ENCODE measurements at places on chromosomes 2 and 18. TPM values are rescaled to one million over a fixed set of nuclear protein-coding genes. Genes with fewer than 3 reads are reported as not detected.

GRCh38 chr2:38474021-38474456 lies 97.0 kb upstream of the ATL2 start:
- no peak overlapping the region for H3K27ac ChIP-seq
- H3K36me3 ChIP-seq, result no peaks in the 10 kb centered on the region
- no peaks in the 10 kb centered on the region for H3K27me3 ChIP-seq

GRCh38 chr2:74552914-74553811 lies 579 bp downstream of the LOXL3 start:
- H3K27ac ChIP-seq, result peak overlapping the region; percentile 86
- H3K27me3 ChIP-seq, result no peaks in the 10 kb centered on the region
- H3K36me3 ChIP-seq, result peaks cover 4% of the 10 kb centered on the region
- no peak for DNase-seq
- H3K4me1 ChIP-seq, result peaks cover 28% of the 10 kb centered on the region

GRCh38 chr2:240589850-240590525 lies 3.5 kb downstream of the CAPN10 start:
- no peak for DNase-seq
- no peaks in the 10 kb centered on the region for H3K27me3 ChIP-seq
- H3K4me3 ChIP-seq, result no peak overlapping the region
- peaks cover 37% of the 10 kb centered on the region for H3K4me1 ChIP-seq
- peaks cover 15% of the 10 kb centered on the region for H3K36me3 ChIP-seq

DNA sequence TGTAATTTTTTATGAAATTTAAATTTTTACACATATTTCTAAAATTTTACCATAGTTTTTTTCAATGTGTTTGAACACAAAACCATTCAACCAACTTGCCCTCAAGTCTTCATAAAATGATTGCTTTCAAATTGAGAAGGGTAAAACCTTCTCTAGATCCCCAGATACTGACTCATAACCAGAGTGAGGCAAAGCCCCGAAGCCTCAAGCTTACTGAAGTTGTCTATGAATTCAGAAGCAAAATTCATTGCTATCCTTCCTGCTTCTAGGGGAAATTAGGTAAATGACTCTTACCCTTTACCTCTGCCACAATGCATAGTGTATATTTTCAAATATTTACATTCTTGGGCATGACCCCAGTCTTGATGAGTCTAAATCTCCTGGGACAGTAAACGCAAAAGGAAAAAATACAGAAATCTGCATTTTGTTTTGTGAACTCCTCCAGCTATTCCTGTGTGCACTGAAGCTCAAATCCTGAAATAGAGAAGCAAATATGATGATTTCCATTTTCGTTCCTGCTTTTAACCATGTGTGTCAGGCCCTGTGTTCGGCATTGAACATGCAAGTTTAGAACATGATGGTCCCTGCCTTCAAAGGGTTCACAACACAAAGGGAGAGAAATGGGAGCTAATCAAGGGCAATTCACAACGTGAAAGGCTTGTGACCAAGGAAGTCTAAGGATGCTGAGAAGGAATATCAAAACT lies 246.3 kb downstream of the SUCLG1 start:
- no peaks in the 10 kb centered on the region for H3K36me3 ChIP-seq
- H3K27me3 ChIP-seq, result no peaks in the 10 kb centered on the region
- H3K4me3 ChIP-seq, result no peak overlapping the region
- H3K4me1 ChIP-seq, result no peaks in the 10 kb centered on the region

DNA sequence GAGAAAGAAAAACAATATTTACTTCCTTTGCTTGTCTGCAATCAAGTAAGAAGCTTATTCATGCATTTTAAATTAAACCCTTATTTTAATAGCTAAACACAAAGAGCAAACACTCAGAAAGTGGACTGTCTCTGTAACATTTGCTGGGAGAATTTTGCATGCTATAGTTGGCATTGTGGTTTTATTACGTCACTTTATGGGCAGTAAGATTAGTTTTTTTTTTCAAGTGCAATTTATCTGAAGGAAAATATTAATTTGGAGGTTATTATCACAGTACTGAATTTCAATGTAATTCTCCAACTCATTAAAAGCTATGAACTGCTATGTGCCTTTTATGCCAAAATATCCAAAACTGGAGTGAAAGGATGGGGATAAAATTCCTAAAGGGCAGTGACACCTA lies 103.3 kb downstream of the TMEFF2 start:
- no peak overlapping the region for H3K27ac ChIP-seq
- H3K36me3 ChIP-seq, result no peaks in the 10 kb centered on the region
- no peaks in the 10 kb centered on the region for H3K4me1 ChIP-seq
- H3K4me3 ChIP-seq, result no peak overlapping the region
- no peak for DNase-seq

DNA sequence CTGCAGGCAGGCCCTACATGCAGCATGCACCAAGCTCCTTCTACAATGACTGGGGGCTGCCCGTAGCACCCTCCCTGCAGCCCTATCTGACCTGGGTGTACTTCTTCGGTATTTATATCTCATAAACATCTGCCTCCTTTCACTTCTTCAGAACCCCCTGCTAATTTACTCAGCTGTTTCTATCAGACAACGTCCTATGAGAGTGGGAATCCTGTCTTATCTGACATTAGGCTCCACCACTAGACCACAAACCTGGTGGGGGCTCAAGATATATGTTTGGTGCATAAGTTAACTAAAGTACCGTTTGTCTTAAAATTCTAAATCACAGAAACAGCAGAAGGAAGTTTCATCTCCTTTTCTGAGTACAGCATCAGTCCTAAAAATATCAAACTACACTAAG lies 10.6 kb downstream of the HSBP1L1 start:
- H3K4me3 ChIP-seq, result no peak overlapping the region
- DNase-seq, result no peak
- H3K27ac ChIP-seq, result no peak overlapping the region
- no peaks in the 10 kb centered on the region for H3K27me3 ChIP-seq
- H3K36me3 ChIP-seq, result peaks cover 10% of the 10 kb centered on the region

Gene ATP6V1B1
- 4.4 TPM for total RNA-seq

- H3K4me1 ChIP-seq, result no peaks in the 10 kb centered on the region
- no peaks in the 10 kb centered on the region for H3K27me3 ChIP-seq
- H3K27ac ChIP-seq, result no peak overlapping the region
- H3K36me3 ChIP-seq, result no peaks in the 10 kb centered on the region
- H3K4me3 ChIP-seq, result no peak overlapping the region
Observed at GRCh38 chr2:5736886-5737285, 44.7 kb downstream of the SOX11 start.

Gene ERFE
- 1.5 TPM for total RNA-seq

Gene KRTCAP3
- 0.68 TPM for total RNA-seq

DNA sequence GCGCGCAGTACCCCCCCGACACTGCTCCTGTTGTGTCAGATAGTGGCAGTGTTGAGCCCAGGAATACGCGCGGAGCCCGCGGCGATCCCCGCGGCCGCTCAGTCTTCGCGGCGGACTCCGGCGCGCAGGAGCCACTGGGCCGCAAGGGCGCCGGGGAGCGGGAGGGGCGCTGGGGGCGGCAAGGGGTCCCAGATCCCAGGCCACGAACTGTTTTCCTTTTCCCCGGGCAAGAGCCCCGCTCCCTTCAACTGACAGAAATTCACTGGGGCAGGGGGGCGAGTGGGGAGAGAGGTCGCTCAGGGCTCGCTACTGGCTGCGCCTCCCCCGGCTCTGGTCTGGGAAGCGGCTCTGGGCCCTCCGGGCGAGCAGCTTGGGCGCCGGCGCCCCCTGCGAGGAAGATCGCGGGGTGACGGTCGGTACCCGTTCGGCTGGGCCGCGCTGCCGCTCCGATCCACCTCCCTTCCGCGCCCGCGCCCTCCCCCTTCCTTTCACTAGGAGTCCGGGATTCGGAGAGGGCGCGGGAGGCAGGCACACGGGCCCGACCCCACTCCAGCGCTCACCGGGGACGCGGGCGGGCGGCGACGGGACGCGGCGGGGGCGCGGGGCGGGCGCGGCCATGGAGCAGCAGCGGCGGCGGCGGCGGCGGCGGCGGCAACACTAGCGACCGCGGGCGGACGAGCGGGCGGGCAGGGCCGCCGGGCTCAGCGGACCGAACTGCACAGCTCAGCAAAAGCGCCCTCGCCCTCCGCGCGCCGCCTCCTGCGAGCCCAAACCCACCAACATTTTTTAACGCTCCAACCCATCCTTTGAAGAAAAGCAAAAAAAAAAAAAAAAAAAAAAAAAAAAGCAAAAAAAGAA lies 1.4 kb upstream of the SETBP1 start:
- no peaks in the 10 kb centered on the region for H3K36me3 ChIP-seq
- peaks cover 4% of the 10 kb centered on the region for H3K4me1 ChIP-seq
- peak overlapping the region; percentile 97 for H3K27ac ChIP-seq
- H3K4me3 ChIP-seq, result peak overlapping the region; percentile 79
- no peaks in the 10 kb centered on the region for H3K27me3 ChIP-seq
- no peak for DNase-seq

DNA sequence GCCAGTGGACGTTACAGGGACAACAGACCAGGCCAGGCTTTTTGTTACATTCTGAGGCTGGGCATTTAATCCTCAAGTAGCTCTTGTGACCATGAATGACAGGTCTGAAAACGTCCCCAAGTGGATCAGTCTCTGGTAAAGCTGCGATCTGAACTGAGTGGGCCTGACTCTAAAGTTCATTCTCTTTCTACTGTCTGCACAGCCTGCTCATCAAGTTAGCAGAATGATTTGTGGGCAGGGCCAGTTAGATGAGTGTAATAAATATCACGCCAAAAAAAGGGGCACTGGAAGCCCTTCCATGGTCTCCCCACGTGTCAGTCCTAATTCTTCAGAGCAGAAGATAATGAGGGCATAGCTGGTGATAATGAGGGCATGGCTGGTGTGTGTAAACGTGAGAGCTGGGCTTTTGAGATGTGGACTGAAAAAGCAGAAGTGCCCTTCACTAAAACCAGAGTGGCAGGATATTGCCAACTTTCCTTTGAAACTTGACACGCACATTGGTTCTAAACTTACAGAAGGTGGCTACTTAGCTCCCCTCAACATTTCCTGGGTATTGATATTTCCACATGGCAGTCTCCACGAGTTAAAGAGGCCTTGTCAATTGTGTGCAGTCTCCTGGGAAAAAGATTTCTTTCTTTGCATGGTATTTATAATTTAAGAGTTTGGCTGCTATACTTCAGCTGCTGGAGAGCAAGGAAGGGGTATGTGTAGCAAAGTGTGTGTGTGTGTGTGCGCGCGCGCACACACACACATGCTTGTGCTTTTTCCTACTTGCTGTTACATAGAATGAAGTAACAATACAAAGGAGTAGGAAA lies 72.7 kb upstream of the LYPD6B start:
- no peak overlapping the region for H3K27ac ChIP-seq
- DNase-seq, result no peak
- H3K4me1 ChIP-seq, result no peaks in the 10 kb centered on the region
- H3K36me3 ChIP-seq, result no peaks in the 10 kb centered on the region
- H3K27me3 ChIP-seq, result no peaks in the 10 kb centered on the region

GRCh38 chr2:232980683-232981082 lies 32.4 kb downstream of the NGEF start:
- no peaks in the 10 kb centered on the region for H3K4me1 ChIP-seq
- H3K36me3 ChIP-seq, result no peaks in the 10 kb centered on the region
- no peaks in the 10 kb centered on the region for H3K27me3 ChIP-seq
- H3K4me3 ChIP-seq, result no peak overlapping the region

Measured in thoracic aorta (tissue), 2 donors.